Uterus (tissue), 4 donors: ENCODE measurements at places on chromosomes 7 and 10. TPM values are rescaled to one million over a fixed set of nuclear protein-coding genes. Genes with fewer than 3 reads are reported as not detected.

The PRKAR2B gene
- total RNA-seq = 17.5 TPM

GRCh38 chr7:124192885-124193284 lies 160.0 kb upstream of the TMEM229A start:
- H3K4me1 ChIP-seq = no peaks in the 10 kb centered on the region
- no peaks in the 10 kb centered on the region for H3K36me3 ChIP-seq
- no peak overlapping the region for H3K4me3 ChIP-seq

- no peak overlapping the region for H3K4me3 ChIP-seq
- no peak overlapping the region for H3K27ac ChIP-seq
- H3K36me3 ChIP-seq = no peaks in the 10 kb centered on the region
- DNase-seq = no peak
Measured at GRCh38 chr7:112086496-112087254, 119.5 kb downstream of the DOCK4 start.

GRCh38 chr10:49711481-49711880 lies 32.0 kb downstream of the C10orf53 start:
- DNase-seq = no peak
- no peaks in the 10 kb centered on the region for H3K4me1 ChIP-seq
- H3K27me3 ChIP-seq = no peaks in the 10 kb centered on the region
- H3K36me3 ChIP-seq = no peaks in the 10 kb centered on the region
- no peak overlapping the region for H3K27ac ChIP-seq

- H3K36me3 ChIP-seq = no peaks in the 10 kb centered on the region
- DNase-seq = peak; percentile 76
- H3K27ac ChIP-seq = peak overlapping the region; percentile 100
Measured at GRCh38 chr10:93436591-93437085, 45.5 kb downstream of the MYOF start.

- DNase-seq = no peak
- no peaks in the 10 kb centered on the region for H3K36me3 ChIP-seq
- H3K27ac ChIP-seq = no peak overlapping the region
- no peaks in the 10 kb centered on the region for H3K27me3 ChIP-seq
- H3K4me3 ChIP-seq = no peak overlapping the region
Measured at GRCh38 chr10:131722121-131722520, 178.7 kb upstream of the PPP2R2D start.

GRCh38 chr10:70192326-70192968 lies 22.1 kb upstream of the SAR1A start:
- H3K4me3 ChIP-seq = no peak overlapping the region
- no peaks in the 10 kb centered on the region for H3K4me1 ChIP-seq
- peak overlapping the region; percentile 28 for H3K27ac ChIP-seq
- H3K27me3 ChIP-seq = no peaks in the 10 kb centered on the region
- no peaks in the 10 kb centered on the region for H3K36me3 ChIP-seq
